ENCODE measurements at places on chromosomes 11 and 22.

GRCh38 chr22:18154821-18155390, 4.9 kb downstream of the USP18 start:
- DNase-seq: no peak

- no peak for DNase-seq
These were observed 619 bp downstream of the LRRC75B start for GRCh38 chr22:24592058-24592850.

DNA sequence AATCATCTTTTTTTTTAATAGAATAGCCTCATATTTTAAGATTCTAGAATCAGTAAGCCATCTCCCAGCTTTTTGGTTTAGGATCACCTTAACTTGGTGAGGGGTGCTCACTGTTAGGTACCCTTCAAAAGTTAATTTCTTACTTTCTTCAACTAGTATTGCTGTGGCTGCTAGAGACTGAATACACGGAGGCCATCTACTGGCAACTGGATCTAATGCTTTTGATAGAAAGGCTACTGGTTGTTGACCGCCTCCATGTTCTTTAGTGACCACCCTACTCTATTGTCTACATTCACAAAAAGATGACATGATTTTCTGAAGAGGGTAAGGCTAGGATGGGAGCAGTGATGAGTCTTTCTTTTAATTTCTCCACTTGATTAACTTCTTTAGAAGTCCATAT, 16.7 kb upstream of the ALDH3B2 start:
- DNase-seq: no peak

DNA sequence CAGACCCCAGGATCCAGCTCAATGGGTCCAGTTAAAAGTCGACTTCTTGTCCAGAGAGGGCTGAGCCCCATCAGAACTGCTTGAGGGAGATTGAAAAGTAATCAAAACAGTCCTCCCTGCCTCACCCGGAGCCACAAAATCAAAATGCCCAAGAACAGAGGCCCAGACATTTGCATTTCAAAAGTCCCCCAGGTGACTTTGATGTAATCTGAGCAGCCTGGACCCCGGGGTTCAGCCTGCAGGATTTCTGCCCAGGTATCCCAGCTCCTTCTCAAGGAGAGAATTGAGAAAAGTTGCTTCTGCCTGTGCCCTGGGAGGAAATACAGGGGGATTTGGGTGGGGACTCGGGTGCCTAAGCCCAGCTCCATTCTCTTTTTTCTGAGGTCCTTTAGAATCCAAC, 1385.0 kb downstream of the TBC1D22A start:
- DNase-seq: no peak

DNA sequence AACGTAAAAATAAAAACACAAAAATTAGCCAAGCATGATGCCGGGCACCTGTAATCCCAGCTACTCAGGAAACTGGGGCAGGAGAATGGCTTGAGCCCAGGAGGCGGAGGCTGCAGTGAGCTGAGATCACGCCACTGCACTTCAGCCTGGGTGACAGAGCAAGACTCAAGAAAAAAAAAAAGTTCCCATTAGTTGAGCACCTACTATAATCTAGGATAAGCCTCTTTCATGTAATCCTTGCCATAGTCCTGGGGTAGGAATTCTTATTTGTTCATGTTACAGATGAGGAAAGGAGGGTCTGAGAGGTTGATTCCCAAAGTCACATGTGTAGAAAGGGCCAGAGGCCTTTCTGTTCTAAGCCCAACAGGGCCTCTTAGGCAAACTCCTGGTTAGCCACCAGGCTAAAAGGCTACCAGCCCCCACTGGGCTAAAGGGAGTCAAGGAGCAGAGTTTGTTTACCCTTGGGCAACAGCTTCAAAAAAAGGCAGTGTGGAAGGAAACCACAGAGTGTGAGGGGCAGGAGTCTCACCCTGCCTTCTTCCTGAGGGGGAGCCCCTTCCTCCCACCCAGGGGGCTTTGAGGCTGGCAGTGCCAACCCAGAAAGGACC, 21.6 kb upstream of the CSNK1E start:
- DNase-seq: no peak

DNA sequence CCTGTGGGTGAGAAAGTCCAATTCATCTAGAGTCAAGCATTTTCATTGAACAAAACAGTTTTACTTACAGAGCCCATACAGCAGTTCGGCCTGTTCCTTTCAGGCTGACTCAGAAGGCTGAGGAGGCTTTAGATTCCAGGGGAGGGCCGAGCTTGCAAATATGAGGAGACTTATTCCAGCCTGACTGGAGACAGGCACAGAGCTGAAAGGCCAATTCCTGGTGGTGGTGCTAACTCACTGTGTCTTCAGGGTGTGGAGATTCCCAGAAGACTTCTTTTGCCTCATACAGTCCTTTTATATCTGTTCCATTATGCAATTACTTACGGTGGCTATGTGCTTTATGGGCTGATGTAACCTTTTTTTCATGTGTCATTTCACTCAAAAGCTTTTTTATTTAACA, at the start of gene OR51E2:
Gene OR51E2 (minus strand): TSS at position 269 of the 400 bp plus-strand sequence. CDS start 15,142 bp downstream, outside the sequence.
- no peak for DNase-seq

DNA sequence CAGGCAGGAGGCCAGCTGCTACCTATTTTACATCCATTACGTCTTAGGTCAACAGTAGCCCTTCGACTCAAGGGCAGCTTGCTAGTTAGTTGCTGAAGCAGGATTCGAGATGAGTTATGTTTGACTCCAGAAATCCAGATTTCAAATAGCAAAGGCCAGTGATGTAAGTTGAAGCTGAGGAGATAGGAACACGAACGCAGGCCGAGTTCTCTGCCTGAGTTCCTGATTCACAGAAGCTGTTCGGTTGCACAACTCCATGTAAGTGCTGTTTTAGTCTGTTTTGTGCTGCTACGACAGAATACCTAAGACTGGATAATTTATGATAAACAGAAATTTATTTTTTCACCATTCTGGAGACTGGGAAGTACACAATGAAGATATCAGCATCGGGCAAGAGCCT, 111.2 kb downstream of the SLC1A2 start:
- no peak for DNase-seq

DNA sequence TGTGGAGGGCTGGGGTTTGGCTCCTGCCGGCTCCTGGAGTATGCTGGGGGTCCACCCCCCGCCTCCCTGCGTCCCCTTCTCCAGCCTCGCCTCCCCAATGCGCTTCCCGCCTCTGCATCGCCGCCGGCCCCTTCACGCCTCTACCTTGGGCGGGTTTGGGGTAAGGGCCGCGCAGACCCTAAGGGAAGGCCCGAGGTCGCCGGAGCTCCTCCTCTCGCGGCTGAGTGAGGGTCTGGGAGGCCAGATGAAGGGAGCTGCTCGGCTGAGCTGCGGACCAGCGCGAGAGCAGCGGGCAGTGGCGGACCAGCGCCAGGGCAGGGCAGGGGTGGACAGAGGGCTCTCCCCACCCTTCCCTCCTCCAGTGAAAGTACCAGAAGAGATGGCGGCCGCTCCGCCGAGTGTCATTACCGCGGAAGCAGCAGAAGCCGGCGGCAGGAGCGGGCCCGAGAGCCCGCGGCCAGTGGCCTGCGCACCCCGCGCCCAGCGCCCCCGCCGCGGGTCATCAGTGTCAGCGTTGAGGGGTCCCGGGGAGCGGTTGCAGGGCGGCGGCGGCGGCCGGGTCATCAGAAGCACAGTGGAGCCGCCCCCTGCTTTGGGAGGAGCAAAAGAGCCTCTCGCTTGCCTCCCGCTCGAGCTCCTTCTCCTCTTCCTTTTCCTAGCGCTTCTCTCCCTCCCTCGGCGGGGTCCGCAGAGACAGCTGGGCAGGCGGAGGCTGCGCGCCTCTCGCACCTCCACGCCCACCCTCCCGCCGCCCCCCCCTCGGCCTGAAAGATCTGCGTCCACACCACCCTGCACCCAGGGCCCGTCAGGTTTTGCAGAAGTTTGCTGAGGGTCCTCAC, 255.6 kb upstream of the CADM1 start:
- no peak for DNase-seq

DNA sequence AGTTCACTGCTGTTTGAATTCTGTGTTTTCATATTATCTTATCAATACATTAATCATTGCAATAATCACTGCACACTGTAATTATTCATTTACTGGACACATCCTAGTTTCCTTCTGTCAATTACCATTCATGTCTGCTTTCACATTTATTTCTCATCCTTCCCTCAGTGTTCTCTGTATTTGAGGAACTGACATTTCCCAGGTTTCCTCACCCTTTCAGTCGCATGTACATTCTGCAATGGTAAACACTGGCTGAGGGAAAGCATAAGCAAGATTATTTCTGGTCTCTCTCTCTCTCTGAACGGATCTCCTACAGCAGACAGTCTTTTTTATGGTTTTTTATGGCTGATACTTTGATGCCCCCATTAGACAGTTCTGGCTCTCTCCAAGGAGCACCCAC, 4.2 kb upstream of the HBD start:
- DNase-seq: no peak

DNA sequence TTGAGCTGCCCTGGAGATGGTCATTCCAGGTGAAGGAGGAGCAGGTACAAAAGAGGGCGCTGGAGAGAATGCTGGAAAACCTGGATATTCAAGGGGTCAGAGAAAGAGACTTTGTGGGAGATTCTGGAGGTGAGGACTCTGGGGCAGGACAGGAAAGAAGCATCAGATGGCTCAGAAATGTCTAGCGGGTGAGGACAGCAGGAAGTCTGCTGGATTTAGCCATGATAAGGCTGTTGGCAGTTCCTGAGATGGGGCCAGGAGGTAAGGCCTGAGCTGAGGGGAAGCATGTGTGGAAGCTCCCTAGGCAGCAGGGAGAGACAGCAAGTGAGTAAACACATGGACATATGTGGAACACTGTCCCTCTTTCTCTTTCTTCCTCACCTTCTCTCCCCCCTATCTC, 1.5 kb downstream of the UPB1 start:
- DNase-seq: no peak

GRCh38 chr11:17792161-17792560, 57.6 kb downstream of the KCNC1 start:
- DNase-seq: no peak

GRCh38 chr11:2772544-2773031, 72.8 kb upstream of the KCNQ1OT1 start:
- no peak for DNase-seq

Data from Jurkat, Clone E6-1 (cell line).